OCI-LY7 (cell line): ENCODE measurements at places on chromosomes 12 and 14. TPM values are rescaled to one million over a fixed set of nuclear protein-coding genes. Genes with fewer than 3 reads are reported as not detected.

The DNAI7 gene
- total RNA-seq = not detected in 2 replicates

GRCh38 chr12:1094714-1095113 is 103.7 kb downstream of the ERC1 start:
- DNase-seq = no peak

GRCh38 chr12:103955811-103956508 is 9.7 kb upstream of the TDG start:
- peak; percentile 40 for DNase-seq

- DNase-seq = no peak
Measured at GRCh38 chr12:45622210-45622937, 107.1 kb upstream of the ARID2 start.

The PMCH gene
- not detected in 2 replicates for total RNA-seq

The RNASE7 gene
- total RNA-seq = not detected in 2 replicates

DNA sequence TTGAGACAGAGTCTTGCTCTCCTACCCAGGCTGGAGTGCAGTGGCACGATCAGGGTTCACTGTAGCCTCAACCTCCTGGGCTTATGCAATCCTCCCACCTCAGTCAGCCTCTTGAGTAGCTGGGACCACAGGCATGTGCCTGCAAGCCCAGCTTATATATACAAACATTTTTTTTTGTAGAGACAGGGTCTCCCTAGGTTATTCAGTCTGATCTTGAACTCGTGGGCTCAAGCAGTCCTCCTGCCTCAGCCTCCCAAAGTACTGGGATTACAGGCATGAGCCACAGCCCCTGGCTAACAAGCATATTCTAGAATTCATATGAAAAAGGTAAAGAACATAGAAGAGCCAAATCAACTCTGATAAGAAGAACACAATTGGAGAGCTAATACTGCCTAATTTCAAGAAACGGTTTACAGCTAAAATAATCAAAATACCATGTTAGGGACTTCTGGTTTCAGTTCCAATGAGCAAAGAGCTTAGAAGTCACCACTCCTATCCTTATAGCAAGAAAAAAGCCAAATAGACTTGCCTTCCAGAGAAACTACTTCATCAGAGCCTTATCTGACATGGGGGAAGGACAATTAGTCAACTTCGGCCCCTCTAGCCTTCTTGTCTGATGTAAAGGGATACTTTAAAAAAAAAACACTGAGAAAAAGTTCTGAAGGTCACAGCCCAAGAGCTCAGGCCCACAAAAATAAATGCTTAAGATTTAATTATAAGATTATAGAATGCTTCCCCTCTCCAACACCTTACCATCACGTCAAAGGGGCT is 37.6 kb downstream of the TMEM116 start:
- no peak for DNase-seq

- DNase-seq = peak; percentile 30
Measured at GRCh38 chr12:12776261-12776660, 9.2 kb upstream of the APOLD1 start.

GRCh38 chr14:93956514-93957332 is 19.6 kb downstream of the ASB2 start:
- peak; percentile 34 for DNase-seq

The BCL2L14 gene
- not detected in 2 replicates for total RNA-seq

DNA sequence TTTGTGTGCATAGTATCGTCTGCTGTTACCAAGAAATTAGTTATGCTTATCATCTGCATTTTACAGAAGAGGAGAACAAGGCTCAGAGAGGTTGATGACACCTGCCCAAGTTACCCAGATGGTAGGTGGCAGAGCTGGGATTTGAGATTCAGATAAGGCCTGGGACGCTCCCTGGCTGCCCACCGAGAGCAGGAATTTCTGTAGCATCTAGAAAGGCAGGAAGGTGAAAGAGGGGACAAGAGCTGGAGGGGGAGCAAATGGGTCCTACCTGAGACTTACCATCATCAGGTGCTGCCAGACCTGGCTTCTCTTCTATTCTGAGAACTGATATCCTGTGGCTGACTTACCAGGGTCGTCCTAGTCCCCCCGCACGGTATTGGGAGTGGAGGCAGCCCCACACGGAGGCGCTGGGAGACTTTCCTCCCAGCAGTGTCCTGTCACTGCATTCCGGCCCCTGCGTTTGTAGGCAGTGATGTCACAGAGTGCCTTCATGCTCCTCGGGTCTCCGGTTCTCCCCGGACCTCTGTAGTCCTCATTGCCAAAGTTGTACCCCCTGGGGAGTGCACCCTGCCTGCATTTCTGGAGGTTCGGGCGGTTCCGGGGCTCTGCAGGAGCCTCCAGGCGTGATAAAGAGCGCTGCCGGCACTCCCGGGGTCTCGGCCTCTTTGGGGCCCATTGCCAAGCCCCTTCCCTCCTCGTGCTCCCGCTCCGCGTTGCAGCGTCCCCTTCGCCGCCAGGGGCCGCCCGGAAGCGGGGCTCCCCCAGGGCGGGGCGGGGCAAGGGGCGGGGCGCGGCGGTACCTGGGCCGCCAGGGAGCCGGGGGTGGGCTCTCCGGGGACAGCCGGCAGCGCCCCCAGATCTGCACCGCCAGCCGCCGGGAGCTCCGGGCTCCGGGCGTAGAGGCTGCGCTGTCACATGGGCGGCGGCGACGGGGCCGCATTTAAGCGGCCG is at the start of gene CABP1:
CABP1 (plus strand) TSS at position 856 of the 951 bp plus-strand sequence; CDS start at position 916, 60 bp downstream.
- peak; percentile 83 for DNase-seq

The SLC24A4 gene
- total RNA-seq = not detected in 2 replicates

- no peak for DNase-seq
Measured at GRCh38 chr14:90593254-90594040, 196.6 kb downstream of the CALM1 start.

The PRKCH gene
- 0.42 and 2.3 TPM in 2 replicates for total RNA-seq

GRCh38 chr12:5369298-5369697 is 62.6 kb upstream of the NTF3 start:
- no peak for DNase-seq

GRCh38 chr14:62206456-62206855 is 444.2 kb downstream of the SNAPC1 start:
- DNase-seq = no peak

DNA sequence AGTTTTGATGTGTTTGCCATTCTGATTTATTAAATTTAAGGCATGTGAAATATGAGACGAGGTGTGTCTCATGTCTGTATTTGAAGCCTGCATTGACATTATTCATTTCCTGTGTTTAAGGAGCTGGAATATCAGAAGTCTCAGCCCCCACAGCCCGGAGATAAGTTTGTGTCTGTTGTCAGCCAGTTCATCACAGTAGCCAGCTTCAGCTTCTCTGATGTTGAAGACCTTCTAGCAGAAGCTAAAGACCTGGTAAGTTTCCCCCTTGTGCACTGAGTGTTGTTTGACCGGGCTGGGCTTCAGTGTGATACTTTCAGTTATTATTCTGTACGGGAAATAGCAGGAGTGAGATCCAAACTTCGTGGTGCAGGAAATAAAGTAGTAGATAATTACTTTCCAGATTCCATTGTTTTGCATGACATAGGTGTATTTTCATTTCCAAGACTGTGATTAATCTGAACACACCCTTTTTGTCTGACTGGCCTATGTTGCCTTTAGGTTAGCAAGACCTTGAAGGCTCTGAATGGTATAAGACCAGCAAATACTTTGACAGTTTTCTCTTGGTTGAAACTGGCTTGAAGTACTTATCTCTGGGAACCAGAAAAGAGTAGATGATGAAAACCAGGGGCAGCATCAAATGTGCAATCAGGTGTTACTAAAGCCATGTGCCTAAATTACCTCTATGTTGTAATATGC is 101.5 kb downstream of the GPR135 start:
- DNase-seq = no peak

The UTP20 gene
- 17.5 and 21.4 TPM in 2 replicates for total RNA-seq

GRCh38 chr12:79143803-79144202 is 279.2 kb downstream of the SYT1 start:
- DNase-seq = no peak

The SAMD15 gene
- total RNA-seq = 0.70 and 2.0 TPM in 2 replicates
